Activated CD8-positive, alpha-beta memory T cell treated with anti-CD3 and anti-CD28 coated beads, Interleukin-2, amount 50 U/mL, for 48 hours (primary cell): ENCODE measurements at places on chromosomes 3 and 15.

GRCh38 chr3:51819709-51820406 lies 40.8 kb upstream of the IQCF6 start:
- peak; percentile 60 for DNase-seq

- no peak for DNase-seq
Measured at GRCh38 chr3:95474338-95474737, 1340.1 kb upstream of the EPHA6 start.

DNA sequence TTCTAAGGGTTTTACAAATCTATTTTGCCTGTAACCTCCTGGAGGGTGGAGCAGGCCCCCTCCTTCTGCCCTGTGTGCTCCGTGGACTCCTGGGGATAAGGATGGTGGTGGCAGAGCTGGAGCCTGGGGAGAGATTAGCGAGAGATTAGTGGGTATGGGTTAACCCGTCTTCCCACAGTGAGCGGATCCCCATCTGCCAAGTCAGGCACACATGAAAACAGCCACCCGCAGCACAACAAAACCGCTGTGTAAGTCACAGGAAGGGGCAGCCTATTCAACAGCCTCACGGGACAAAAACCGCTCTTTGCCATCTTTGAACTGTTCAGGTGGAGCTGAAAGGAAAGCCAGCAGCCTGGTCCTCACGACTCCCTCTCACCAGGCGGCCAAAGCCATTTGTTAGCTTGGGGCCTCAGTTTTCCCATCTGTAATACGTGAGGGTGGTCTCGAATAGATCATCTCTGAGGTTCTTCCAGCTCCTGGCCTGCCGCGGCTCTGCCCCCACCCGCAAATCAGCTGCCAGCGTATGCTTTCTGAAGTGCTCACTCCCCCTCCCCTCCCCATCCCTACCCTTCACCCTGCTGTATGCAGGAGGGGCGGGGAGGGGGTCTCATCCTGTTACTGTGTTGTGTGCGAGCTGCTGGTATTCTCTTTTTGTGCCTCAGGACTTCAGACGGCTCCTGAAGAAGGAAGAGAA lies 43.6 kb downstream of the PDIA5 start:
- no peak for DNase-seq

DNA sequence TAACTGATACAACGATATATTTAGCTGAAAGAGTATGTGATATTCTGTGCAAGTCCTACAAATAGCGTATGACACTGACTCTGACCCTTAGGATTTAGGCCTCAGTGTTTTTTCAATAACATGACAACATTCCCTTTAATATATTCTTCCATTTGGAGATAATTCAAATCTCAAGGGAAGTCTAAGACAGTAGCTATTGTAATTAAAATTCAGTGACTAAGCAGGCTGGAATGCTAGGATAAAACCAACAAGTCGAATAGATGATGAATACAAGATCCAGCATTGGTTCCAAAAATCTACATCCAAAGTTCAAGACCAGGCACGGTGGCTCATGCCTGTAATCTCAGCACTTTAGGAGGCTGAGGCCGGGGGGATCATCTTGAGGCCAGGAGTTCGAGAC lies 56.2 kb downstream of the QTRT2 start:
- DNase-seq = no peak

DNA sequence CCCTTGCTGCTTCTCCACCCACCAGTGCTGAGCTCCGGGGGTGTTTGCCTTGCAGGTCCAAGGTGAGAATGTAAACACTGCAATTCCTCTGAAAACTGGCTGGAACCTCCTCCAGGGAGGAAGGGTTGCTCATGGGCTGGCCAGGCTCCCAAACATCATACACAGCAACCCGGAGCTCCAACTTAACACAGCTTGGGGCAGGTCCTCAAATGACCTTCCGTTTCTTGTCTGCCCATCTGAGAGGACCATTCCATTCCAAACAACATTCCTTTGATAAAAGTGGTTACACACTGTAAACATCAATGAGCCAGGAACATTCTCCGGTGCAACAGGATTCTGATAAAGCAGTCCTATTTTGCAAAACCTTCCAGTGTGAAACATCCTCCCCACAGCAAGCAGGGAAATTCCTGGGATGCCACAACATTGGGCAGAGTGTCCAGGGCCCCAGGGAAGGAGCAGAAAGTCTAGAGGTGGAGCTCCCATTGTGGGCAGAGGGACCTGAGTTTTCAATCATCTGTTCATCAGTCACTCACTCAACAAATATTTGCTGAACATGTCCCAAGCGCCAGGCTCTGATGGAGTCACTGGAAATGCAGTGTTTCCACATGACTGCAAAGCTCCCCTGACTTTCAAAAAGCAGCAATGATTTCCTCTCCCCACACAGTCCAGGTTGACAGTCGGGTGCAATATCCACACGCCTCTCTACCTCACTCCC lies 7.3 kb upstream of the HEG1 start:
- no peak for DNase-seq

GRCh38 chr3:14329842-14330241 lies 72.6 kb upstream of the SLC6A6 start:
- DNase-seq = no peak

DNA sequence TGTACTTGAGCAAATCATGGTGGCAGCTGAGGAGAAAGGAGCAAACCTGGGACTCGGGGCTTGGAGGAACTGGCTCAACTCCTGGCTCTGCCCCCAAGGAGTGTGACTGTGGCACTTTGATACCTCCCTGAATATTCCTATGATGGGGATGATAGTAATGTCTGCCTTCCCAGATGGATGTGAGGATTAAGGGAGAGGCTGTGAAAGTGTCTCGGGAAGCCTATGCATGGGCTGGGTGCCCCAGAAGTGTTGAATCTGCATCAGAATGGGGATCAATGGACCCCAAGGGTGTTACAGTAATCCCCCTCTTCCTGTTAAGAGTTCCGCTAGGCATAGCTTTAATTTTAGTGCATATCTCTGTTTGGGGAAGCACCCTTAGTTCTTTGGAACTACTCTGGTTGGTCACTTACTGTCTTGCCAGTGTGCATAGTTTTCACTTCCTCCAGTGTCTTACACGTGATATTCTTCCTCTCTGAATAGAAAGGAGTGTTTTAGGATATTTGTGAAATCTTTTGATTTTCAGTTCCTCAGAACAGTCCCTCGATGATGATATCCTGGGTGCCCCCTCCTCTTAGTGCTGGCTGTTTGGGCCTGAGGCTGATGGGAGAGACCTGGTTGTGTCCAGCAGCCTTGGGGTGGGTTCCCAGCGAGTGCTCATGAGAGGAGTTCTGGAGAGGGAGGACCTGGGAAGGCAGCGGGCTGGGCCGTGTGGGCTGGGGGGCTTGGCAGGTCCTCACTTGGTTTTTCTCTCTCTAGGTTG lies 97.5 kb downstream of the CHDH start:
- DNase-seq = no peak

GRCh38 chr15:82968066-82968465 lies 15.5 kb upstream of the HOMER2 start:
- no peak for DNase-seq

DNA sequence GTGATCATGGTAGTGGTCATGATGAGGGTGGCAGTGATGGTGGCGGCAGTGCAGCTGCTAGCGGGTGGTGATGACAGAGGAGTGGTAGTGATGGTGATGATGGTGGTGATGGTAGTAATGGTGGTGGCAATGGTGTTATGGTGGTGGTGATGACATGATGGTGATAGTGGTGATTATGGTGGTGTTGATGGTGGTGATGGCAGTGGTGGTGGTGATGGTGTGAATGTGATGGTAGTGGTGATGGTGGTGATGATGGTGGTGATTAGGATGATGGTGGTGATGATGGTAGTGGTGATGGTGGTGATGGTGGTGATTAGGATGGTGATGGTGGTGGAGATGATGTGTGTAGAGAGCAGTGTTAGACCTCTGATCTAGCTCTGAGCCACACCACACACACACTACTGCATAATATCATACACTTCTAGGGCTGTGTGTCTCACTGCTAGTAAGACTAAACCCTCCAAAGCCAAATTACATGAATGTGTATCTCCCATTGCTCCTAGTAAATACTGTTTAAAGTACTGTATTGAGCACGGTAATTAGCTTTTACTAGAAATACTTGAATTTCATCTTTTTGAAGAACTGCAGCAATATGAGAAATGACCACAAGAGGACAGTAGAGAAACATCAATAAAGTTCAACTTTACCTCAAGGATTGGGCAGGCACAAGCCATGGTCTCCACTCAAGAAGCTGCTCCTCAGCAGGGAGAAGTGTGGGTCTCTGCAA lies 28.8 kb downstream of the TMED3 start:
- no peak for DNase-seq

- DNase-seq = no peak
Measured at GRCh38 chr3:140236836-140237501, 302.0 kb downstream of the CLSTN2 start.

GRCh38 chr15:79682285-79682684 lies 214.5 kb downstream of the MTHFS start:
- DNase-seq = no peak

DNA sequence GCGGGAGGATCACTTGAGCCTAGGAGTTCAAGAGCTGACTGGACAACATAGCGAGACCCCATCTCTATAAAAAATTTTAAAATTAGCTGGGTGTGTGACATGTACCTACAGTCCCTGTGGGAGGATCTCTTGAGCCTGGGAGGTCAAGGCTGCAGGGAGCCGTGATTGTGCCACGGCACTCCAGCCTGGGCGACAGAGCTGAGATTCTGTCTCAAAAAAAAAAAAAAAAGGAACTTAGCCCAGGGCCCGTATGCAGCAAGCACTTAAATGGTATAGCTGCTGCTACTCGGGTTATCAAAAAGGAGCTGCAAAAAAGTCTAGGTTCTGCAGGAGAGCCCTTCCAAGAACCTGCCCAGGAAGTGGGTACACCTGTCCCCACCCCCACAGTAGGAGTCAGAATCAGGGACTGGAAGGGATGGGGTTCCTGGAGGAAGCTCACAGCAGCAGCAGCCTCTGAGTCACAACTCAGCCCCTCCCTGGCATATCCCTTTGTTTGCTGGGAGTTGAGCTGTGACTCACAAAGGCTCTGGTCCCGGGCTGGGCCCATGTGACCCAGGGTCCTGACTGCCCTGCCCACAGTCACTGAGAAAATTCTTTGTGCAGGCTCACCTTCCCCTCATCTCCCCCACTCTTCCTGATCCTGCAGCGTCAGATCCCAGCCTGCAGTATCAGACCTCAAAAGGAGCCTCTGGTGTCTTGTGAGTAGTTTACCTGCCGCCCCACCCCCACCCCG lies at the start of gene SPATA12:
Gene SPATA12, plus strand, starts transcription at position 576 of the 733 bp plus-strand sequence. CDS start 13,031 bp downstream, outside the sequence.
- no peak for DNase-seq

- DNase-seq = no peak
Measured at GRCh38 chr3:119673875-119674274, 3.3 kb downstream of the COX17 start.

DNA sequence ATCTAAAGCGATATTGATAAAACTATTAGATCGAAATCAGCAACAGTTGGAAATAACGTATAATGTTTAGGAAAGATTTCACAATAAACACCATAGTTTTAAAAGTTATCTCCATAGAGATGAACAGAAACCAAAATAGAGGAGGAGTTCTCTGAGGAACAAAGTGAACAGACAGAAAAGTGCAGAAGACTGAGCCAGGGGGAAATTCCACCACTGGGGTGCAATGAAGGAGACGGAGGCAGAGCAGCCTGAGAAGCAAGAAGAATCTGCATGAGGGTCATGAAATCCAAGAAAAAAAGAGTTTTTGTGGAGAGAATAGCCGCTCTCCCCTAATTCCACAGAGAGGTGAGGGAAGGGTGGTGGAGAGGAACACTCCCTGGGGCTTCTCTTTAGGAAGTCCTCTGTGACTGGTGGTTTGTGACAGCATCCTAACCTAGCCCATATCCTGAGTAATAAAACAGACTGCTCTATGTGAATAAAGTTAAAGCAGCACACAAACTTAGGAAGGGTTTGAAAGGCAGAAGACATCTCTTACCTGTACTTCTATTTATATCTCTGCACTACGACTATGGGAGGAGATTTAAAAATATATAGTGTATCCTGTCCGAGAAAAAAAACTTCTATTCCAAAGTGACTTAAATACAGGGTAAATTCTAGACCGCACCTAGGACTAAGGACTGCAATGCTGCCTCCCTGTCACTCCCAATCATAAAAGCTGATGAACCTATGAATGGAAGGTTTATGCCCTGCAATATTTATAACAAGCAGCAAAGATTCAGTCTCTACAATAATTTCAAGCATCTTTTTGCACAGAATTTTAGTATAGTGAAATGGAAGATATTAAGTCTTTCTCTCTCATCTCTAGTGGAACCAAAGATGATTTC lies 22.9 kb downstream of the ATP8B4 start:
- no peak for DNase-seq

DNA sequence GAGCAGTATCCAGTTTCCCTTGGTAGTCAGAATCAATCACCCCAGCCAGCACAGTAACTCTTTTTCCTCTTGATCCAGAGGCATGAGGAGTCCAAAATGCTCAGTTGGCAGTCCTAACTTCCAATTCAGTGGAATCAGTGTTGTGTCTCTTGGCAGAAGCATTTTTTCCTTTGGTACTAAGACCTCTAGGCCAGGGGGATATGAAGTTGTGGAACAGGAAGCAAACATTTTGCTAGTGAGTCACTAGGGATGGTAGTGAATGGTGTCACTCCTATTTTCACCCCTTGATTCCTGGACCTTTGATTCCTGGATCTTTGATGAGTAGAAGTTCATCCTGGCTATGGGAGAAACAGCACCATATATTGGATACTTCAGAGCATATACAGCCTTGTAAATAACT lies 70.5 kb upstream of the ALDH1A3 start:
- DNase-seq = no peak

- DNase-seq = no peak
Measured at GRCh38 chr15:75631935-75632334, 6.4 kb upstream of the SNUPN start.

DNA sequence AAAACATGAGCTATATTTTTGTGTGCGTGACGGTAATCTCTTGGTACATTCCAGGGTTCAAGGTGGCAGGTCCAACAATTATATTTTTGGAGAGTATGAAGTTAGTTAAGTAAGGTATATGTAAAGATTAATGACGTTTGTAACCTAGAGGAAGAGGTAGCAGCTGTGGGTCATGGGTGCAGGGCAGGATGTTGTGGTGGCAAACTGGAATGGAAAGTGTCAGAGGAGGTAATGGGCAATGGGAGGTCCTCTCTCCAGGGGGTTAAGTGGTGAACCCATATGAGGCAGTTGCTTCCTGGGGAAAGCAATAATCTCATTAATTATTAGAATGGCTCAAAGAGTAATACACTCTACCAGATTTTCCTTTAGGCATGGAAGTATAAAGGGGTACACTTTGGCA lies 1.0 kb upstream of the CD200R1L start:
- DNase-seq = no peak

DNA sequence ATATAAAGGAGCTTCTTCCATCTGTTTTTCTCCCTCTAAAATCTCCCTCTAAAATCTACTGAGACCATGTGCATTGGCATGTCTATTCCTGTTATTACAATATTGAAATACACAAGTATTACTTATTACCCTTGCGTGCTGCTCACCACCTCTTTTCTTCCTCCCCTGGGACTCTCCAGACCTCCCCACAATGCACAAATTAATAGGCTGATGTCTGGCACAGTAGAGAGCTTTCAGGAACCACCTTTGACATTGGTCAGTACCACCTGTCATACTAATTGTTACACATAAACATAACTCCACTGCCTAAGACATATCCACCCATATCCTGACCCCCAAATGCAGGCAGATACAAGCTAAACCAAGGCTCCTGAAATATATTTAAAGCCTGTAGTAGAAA lies 722.6 kb downstream of the FHIT start:
- DNase-seq = no peak

- DNase-seq = no peak
Measured at GRCh38 chr3:181839916-181840297, 128.2 kb downstream of the SOX2 start.
